ENCODE measurements at places on chromosomes 16 and 17. TPM values are rescaled to one million over a fixed set of nuclear protein-coding genes. Genes with fewer than 3 reads are reported as not detected.

DNA sequence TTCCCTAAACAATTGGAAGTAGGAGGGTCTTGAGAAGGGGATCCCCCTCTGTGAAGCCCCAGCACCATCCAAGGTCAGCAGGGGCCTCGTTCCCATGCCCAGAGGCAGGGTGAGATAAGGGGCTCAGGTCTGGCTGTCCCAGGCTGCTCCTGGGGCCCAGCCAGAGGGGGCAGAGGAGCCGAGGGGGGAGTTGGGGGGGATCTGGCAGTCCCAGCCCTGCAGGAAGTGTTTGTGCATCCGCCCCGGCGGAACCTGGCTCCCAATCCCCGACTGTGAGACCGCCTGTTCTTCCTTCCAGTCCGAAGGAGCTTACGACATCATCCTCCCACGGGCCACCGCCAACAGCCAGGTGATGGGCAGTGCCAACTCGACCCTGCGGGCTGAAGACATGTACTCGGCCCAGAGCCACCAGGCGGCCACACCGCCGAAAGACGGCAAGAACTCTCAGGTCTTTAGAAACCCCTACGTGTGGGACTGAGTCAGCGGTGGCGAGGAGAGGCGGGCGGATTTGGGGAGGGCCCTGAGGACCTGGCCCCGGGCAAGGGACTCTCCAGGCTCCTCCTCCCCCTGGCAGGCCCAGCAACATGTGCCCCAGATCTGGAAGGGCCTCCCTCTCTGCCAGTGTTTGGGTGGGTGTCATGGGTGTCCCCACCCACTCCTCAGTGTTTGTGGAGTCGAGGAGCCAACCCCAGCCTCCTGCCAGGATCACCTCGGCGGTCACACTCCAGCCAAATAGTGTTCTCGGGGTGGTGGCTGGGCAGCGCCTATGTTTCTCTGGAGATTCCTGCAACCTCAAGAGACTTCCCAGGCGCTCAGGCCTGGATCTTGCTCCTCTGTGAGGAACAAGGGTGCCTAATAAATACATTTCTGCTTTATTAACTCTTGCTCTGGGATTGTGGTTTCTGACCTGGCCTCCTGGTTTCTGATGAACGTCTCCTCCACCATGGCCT lies 14.9 kb downstream of the GPRC5C start:
- peak; percentile 48 for DNase-seq

Gene CD19
- total RNA-seq: 0.74 TPM

Gene HSD17B2
- total RNA-seq: not detected

Gene NOS2
- total RNA-seq: 0.07 TPM

- no peak for DNase-seq
Measured at GRCh38 chr17:1480747-1481465, 11.6 kb downstream of the MYO1C start.

DNA sequence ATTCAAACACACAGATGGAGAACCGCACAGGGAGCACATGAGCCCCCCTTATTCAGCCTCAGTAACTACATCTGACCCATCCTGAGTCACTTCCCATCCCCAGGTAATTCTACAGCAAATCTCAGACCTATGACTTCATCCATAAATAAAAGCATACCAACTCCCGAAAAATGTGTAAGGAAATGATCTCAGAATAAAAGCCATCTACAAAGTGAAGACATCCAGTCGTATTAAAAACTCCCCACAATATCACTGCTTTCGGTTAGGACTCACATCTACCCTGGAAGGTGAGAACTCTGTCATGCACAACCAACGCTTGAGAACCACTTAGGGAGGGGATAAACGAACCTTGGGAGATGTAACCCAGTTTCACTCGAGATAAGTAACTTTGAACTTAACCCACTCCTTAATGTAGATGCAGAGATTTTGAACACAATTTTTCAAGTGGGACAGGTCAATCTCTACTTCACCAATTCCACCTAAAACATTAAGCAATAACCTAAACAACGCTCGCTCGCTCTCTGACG lies 1.3 kb downstream of the USP36 start:
- DNase-seq: no peak

Gene CRYBA1
- not detected for total RNA-seq

Gene CRYM
- not detected for total RNA-seq

DNA sequence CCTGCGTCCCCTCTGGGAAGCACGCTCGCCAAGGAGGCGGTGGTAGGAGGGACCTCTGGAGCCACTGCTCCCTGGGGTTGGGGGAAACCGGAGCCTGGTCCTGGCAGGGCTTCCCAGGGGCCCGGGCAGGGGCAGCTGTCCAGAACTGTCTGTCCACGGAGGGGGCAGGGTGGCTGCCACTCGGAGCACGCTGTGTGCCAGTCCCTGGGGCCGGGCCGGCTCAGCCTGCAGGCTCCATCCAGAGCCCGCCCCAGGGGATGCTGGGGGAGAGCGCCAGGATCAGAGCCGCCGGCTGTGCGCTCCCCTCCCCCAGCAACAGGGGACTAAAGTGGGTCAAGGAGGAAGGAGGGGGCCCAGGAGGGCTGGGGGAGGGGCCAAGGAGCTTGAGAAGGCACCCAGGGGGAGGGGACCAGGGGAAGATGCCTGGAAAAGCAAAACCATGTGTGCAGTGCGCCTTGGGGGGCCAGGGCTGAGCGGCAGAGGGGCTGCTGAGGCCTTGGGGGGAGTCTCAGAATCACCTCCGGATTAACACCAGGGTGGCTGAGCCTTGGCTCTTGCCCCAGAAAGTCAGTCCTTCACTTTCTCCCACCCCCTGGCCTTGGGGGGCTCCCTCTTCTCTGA lies 21.3 kb downstream of the ZNF423 start:
- DNase-seq: no peak

Gene METRNL
- 22.4 TPM for total RNA-seq

Gene MT1F
- total RNA-seq: 7.1 TPM

DNA sequence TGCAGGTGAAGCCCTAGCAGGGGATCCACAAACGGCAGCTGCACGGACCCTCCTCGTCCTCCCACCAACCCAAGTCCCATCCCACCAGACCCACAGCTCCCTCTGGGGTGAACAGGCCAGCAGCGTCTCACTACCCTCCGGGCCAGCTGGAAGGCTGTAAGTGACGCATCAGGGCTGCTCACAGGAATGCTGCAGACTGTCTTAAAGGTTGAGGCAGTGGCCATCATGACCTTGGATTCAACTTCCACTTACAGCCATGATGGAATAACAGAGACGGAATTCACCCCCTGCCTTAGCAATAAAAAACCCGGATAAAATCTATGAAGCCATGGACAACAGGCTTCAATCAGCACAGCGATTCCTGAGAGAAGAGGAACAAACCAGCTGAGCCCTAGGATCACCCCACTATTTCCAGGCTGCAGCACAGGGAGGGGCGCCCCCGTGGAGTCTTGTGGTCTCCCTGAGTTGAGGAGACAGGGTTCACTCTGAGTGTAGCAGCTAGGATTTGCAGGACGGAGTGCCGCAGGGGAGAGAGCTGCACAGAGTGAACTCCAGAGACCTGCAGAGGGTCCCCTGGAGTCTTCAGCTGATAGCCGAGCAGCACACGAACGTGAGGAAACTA lies 10.5 kb downstream of the FAM83G start:
- DNase-seq: no peak

DNA sequence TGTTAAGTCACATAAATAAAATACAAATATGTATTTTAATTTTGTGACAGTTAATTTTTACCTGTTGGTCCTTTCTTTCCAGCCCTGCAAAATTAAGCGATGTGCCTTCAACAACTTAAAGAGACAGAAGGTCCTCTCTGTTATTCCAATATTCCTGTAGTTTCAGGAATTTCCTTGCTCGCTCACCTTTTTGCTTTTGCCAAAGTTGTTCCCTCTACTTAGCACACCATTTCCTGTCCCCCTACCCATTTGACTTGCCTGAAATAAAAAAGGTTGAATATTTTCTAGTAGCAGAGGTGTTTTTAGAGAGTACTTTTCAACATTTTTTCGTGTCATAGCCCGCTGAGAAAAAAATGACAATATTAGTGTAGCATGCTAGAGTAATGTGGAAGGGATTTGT lies 556 bp upstream of the MYH2 start:
- DNase-seq: no peak

Gene MILR1
- 0.30 TPM for total RNA-seq

DNA sequence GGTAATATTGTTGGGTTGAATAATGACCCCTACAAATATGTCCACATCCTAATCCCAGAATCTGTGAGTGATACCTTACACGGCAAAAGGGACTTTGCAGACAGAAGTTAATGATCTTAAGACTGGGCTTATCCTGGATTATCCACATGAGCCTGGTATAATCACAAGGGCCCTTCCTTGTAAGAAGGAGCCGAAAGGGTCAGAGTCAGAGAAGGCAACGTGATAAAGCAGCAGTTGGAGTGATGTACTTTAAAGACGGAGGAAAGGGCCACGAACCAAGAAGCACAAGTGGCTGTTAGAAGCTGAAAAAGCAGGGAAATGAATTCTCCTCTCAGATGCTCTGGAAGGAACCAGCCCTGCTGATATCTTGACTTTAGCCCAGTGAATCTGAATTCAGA lies 137.8 kb downstream of the UTP18 start:
- no peak for DNase-seq

GRCh38 chr17:73194514-73195222 lies 1.8 kb downstream of the COG1 start:
- no peak for DNase-seq

DNA sequence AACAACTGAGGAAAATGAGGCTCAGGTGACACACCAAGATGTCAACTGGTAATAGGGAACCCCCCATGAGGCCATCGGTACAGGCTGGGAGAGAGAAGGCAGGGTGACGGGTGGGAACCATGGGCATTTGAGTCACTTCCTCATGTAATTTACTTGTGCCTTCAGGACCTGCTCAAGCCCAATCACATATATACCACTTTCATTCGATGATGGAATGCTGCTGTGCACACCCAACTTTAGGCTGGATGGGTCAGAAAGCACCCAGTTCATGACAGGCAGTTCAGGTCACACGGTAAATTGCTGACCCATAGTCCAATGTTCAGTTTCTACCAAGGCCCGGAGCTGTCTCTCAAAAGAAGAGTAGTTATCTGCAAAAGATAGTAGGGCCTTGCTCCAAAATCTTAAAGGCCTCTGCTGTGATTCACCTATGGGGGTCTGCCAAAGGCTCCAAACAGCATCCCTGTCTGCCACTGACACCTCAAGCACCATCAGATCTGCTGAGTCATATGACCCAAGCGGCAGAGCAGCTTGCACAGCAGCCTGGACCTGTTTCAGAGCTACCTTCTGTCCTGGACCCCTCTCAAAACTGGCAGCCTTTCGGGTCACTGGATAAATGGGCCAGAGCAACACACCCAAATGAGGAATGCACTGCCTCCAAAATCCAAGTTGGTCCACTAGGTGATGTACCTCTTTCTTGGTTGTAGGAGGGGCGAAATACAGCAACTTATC lies 24.7 kb downstream of the ZZEF1 start:
- DNase-seq: no peak

DNA sequence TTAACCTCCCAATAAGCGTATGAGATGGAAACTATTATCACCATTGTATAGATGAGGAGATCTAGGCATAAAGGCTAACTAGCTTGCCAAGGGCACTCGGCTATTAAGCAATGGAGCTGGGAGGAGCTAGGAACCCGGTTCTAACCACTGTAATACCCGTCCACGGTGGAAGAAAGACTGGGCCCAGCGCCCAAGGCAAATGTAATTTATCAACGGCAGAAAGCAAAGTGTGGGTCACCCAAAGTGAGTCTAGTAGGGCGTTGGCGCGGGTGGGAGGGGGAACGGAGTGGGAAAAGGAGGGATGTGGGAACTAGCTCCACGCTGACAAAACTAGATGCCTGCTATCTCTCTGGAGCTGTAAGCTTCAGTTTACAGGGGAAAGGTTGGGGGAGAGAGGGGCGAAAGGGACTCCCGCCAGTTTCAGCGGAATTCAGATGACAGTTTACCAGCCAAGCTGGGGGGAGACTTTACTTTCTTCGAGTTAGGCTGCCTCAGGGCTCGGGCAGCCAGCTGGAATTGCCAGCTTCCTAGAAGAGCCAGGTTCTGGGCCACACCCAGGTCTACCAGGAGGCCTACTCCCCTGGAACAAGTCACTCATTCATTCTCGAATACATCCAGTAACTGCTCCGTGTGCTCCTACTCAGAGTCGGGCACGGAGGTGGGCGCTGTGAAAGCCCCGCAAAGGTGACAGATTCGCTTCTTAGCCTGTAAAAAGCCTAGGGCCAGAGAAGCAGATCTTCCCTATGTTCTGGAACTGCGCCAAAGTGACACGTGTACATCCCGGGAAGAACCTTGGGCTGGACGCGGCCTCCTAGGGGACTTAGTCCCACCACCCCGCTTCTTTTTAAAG lies 837 bp downstream of the LRRC59 start:
- peak; percentile 47 for DNase-seq

DNA sequence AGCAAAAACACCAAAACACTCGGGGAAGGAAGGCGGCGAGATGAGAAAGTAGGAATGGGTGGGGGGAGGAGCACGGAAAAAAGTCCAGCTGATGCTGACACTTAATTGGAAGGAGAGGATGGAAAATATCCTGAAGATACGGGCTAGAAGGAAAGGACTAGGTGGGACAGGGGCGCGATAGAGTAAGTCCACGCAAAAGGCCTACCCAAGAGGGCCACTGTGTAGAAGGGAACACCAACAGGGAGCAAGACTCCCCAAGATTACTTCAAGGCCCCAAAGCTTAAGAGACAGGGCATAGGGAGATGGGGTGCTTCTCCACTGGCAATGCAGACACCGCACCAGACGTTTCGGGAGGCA lies 736 bp downstream of the APPBP2 start:
- no peak for DNase-seq

Measured in activated CD4-positive, alpha-beta T cell treated with anti-CD3 and anti-CD28 coated beads for 36 hours (primary cell).